Stimulated activated CD8-positive, alpha-beta memory T cell treated with anti-CD3 and anti-CD28 coated beads, Interleukin-4, amount 100 ng/mL, for 4 hours (primary cell): ENCODE measurements at places on chromosomes 2 and 18.

DNA sequence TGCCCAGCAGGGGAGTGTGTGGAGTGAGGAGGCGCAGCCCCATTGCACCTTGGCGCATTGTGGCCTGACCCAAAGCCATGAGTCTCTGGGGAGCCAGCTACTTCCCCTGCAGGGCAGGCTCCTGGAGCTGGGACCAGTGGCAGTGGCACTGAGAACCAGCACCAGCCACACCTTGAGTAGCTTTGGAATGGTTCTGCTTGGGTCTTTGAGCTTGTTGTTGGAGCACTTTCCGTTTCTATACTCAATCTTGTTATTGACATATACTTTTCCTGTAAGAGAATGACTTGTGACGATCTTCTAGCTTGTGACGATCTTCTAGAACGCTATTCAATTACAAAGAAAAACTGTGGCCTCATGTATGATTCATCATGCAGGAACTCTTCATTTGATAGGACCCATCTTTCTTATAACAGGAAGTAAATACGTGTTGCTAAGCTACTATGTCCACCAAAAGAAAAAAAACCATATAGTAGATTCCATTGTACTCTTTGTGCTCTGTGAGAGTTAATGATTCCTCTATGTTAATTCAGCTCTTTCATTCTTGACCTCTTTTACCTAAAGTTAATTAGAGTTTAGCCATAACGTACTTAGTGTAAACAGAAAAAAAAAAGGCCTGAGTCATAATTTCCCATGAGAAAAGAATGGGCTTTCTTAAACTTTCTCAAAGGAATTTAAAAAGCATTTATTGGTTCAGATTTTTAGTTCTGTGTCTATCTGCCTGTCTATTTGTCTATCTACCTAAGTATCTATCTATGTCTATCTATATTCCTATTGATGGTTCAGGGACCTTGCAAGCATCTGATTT, 113.1 kb downstream of the GATA6 start:
- no peak for DNase-seq

DNA sequence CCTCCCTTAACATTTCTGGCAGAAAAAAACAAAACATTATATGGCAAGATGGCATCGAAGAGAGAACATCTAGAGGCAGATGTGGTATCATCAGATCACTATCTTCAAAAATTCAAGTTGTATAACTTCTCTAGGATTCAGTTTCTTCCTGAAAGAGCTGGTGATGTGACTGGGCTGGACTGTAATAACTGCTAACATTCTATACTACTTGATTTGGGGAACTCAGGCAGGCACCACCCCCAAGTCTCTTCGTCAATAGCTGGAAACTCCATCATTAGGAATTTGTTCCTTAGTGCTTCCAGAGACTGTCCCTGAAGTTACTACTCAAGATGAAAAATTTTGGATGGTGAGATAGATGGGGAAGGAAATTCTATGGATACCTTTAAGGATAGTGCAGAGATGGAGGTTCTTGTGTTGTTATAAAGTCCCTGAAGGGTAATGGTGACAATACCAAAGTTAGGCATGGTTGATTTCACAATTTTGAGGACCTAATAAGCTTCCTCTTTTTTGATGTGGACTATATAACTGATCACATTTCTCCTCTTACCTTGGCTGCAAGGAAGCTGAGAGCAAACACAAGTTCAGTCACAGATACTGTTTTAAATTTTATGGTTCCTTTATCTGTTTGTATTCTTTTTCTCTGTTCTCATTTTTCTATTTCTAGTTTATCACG, 59.1 kb upstream of the PGAP1 start:
- DNase-seq, result no peak

GRCh38 chr2:150792780-150793300, 305.4 kb upstream of the RND3 start:
- no peak for DNase-seq

DNA sequence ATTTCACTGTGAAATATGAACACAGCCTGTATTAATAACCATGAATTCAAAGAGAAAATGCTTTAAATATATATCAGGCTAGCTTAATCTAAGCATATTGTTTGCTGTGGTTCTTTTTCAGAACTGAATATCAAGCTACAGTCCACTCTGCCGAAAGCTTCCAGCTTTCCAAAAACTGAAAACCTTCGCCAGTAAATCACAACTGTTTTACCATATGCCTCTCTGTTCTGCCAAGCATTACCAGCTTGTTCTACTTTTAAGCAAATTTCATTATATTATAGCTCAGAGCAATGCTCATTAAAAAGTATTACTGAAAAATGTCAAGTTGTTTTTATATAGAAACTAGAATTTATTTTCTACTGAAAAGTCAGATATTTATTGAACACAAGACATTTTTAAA, 277.4 kb downstream of the NRXN1 start:
- no peak for DNase-seq
